ENCODE measurements at places on chromosomes 16 and 17. TPM values are rescaled to one million over a fixed set of nuclear protein-coding genes. Genes with fewer than 3 reads are reported as not detected.
A peak's percentile ranks its signal among the peaks of the same experiment; 100 is the strongest.

DNA sequence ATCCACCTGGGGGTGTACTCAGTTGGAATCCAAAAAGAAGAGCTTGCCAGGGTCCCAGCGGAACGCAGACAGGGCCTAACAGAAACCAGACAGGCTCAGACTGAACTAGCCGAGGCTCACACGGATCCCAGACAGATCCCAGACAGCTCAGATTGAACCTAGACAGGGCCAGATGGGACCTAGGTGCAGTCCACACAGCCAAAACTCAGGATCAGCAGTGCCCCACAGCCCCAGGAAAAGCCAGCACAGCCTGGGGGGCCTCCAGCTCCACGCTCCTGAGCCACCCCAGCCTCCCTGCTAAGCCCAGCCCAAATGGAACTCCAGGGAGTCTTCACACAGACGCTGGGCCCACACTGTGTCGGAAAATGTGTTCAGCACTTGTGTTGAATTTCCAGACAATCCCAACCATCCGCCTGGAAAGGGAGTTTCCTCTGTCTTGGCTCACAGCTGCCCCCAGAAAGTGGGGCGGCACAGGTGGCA is 7.5 kb downstream of the STX1B start:
- DNase-seq = no peak

DNA sequence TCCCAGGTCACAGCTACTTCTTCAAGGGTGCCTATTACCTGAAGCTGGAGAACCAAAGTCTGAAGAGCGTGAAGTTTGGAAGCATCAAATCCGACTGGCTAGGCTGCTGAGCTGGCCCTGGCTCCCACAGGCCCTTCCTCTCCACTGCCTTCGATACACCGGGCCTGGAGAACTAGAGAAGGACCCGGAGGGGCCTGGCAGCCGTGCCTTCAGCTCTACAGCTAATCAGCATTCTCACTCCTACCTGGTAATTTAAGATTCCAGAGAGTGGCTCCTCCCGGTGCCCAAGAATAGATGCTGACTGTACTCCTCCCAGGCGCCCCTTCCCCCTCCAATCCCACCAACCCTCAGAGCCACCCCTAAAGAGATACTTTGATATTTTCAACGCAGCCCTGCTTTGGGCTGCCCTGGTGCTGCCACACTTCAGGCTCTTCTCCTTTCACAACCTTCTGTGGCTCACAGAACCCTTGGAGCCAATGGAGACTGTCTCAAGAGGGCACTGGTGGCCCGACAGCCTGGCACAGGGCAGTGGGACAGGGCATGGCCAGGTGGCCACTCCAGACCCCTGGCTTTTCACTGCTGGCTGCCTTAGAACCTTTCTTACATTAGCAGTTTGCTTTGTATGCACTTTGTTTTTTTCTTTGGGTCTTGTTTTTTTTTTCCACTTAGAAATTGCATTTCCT is 3.4 kb upstream of the LPCAT2 start:
- no peak for DNase-seq

DNA sequence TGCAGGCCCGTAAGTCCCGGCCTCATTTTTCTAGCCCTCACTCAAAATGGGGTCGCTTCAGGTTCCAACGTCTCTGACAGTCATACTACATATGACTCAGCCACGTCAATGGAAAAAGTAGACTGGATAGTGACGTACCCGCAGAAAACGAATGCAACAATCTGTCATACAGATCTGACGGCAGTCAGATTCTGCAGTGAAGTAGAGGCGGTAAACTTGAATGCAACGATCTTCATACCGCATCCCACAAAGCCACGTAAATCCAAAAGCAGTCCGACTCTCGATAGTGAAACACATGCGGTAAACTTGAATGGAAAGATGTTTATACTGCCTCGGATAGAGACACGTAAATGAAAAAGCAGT is 38.4 kb upstream of the ARL4D start:
- peak; percentile 61 for DNase-seq

GRCh38 chr17:309361-309888 is 43.2 kb downstream of the RPH3AL start:
- peak; percentile 65 for DNase-seq

DNA sequence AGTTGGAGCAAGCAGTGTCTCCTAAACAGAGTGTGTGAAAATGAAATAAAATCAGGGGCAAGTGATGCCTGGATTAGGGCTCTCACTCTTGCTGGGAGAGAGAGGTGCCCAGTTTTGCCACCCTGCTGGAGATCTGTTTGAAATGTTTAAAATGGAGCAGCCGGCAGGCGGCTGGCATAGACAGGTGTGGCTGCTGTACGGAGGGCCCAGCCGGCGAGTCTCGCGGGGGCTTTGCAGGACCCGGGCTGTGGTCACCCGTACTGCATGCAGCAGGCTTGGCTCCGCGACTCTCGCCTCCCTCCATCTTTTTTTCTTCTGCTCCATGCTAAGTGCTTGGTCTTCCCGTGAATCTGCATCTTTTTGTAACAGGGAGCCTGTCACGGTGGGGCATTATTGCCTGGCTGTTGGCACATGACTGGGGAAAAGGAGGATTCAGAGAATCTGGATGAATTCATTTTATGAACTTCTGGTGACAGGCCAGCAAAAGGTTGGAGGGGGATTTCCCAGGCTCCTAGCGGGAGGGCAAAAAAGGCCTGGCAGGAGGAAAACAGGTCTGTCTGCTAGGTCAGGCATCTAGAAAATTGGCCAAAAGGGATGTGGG is 1.8 kb downstream of the ZNRF1 start:
- DNase-seq = peak; percentile 18

DNA sequence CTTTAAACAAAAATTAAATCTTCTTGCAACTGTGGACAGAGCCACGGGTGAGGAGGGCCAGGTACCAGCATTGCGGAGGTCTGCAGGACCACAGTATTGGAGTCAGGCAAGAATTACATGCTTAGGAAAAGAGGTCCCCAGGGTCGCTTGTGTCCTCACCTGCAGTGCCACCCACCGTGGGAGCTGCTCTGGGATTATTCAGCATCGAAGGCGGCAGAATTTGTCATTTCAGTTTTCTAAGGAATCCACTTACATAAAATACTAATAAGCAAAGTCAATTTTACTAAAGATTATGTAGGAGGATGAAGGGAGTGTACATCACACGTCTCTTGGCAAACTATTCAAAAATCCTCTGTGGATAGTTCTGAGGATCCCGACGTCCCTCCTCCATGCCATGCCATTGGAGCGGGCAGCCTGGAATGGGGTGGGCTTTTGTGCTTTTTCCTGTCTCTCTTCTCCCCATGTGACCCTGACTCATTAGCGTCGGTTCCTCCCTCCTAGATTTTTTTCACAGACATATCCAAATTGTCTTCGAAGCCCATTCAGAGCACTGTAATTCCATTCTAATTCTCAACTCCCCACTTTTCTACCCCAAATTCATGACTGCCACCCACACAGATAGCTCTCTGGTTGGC is 3.0 kb upstream of the PIK3R6 start:
- DNase-seq = no peak

DNA sequence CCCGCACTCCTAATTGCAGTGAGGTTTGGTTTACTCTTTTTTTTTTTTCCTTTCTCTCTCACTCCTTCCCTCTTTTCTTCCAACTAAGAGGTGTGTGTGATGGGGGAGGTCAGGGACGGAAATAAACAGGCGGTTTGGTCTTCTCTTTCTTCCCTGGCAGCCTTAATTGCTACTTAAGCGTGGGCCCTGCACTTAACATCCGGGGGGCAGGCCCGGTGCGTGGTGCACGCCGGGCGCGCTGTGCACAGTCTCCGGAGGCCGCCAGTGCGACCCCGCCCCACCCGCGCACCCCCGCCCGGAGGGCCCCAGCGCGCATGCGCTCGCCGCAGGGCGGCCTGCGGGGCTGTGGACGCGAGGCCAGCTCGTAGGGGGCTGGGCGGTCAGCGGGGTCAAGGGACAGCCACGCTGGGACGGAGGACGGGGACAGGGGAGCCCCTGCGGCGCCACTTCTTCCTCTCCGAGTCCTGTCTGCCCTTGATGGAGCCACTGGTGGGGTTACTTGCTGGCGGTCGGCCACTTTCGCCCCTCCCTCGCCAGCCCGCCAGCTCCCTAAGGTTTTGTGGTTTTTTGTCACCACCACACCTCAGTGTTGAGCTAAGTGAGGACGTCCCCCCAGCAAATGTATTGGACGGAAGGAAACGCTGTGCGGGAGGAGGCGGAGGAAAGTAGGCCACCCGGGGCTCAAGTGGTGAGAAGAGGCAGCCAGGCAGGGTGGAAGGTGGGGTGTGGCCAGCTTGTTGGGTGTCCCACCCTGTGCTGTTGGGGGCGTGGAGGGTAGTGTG is 120.9 kb downstream of the MRM1 start:
- DNase-seq = peak; percentile 63

DNA sequence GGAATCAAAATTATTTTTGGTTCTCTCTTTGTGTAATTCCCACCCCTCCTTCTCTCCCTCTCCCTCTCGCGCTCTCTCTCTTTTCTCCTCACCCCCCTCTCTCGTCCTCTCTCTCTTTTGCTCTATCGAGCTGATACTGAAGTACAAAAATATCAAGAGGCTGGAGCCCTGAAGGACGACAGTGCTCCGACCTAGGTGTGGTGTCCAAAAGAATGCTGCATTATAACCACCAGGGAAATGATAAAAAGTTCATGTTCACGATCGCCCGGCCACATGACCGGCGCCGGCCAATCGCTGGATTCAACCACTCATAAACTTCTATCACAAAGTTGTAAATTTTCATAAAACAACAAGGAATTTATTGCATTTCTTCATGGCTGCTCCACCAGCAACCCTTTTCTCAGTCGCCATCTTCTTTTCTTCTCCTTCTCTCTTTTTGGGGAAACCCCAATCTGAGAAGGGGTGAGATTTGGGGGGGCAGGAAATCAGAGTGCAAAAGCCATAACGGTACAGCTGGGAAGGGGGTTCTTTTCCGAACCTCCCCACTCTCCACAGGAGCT is at the start of gene HOXB6:
TSS of gene HOXB6 (minus strand) at position 217 of the 560 bp plus-strand sequence. CDS start 6,836 bp downstream, outside the sequence.
- peak; percentile 91 for DNase-seq

- peak; percentile 94 for DNase-seq
Observed at GRCh38 chr16:89201439-89202377, 1.4 kb upstream of the SLC22A31 start.

- DNase-seq = no peak
Observed at GRCh38 chr16:68041783-68042182, 18.7 kb downstream of the DUS2 start.

- DNase-seq = peak; percentile 69
Observed at GRCh38 chr16:1770328-1771187, 785 bp downstream of the NME3 start.

DNA sequence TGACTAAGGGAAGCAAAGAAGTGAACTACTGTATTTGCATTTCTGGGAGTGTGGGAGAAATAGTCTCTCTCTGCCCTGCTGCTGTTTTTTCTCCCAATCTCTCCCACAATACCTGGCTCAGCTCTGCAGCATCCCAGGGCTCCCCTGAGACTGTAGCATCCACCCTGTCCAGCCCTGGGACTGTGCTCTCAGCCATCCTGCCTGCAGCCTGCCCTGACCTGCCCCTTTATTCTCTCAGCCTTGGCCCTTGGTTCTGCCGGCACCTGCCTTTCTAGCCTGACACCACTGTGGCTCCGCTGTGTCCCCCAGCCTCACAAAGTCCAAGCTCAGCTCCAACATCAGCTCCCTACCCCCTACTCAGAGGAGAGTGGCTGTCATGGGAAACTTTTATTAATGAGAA is 1.9 kb downstream of the PDILT start:
- no peak for DNase-seq

DNA sequence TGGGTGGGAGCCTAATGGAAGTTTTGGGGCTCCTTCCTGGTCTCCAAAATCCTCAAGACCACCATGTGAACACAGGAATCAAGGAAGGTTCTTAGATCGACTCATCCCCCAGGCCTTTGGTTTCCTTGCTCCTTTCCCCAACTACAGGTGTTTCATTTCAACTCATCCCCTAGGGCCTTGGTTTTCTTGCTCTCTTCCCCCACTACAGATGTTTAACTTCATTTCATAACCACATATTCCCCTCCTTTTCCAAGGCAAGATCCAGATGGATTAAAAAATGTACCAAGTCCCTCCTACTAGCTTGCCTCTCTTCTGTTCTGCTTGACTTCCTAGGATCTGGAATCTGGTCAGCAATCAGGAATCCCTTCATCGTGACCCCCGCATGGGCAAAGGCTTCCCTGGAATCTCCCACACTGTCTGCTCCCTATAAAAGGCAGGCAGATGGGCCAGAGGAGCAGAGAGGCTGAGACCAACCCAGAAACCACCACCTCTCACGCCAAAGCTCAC is at the start of gene CCL11:
TSS of gene CCL11 (plus strand) at position 457 of the 507 bp plus-strand sequence. CDS start 67 bp downstream, outside the sequence.
- DNase-seq = no peak

DNA sequence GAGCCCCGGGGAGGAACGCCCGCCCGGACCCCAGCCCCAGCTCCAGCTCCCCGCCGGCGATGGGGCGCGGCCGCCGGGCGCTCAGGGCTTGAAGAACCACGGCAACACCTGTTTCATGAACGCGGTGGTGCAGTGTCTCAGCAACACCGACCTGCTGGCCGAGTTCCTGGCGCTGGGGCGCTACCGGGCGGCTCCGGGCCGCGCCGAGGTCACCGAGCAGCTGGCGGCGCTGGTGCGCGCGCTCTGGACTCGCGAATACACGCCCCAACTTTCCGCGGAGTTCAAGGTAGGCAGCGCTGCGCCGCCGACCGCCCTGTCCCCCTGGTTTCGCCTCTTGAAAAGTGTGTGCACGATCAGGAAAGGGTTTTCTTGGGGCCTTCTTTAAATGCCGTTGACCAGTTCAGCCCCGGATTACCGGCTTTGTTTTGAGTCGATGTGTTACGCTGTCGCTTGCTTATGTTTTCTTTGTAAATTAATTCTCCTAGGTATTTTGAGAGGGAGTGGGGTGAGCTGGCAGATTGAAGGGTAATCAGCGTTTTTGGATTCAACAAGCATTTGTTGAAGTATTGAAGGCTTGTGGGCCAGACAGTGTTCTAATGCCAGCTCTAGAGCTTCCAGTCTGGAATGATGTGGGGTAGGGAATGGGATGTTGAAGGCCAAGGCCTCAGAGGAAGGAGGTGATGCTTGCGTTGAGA is 681 bp downstream of the USP43 start:
- DNase-seq = peak; percentile 81

- no peak for DNase-seq
Observed at GRCh38 chr16:57601801-57602478, 26.5 kb upstream of the ADGRG1 start.

DNA sequence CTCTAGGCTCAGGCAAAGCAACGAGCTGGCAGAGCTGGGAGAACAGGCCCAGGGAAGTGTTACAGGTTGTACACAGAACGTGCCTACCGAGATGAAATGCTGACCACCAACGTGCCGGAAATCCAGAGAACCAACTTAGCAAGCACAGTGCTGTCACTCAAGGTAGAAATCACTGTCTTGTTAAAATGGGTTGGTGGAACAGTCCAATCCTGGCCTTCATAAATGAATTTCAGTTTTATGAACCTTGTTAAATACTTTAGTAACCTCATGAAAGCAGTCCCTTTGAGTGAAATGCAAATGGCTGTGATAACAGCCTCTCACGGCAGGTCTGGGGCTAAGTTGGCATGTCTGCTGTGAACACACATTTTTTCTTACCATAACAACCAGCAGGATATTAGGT is 29.0 kb downstream of the ETV4 start:
- DNase-seq = no peak

The GNG13 gene
- not detected for polyA plus RNA-seq

The CTF1 gene
- polyA plus RNA-seq = 13.0 TPM
